Effector memory CD4-positive, alpha-beta T cell (primary cell): ENCODE measurements at places on chromosomes 5 and 9.

- no peak for DNase-seq
Observed at GRCh38 chr5:169577951-169578350, 5.6 kb upstream of the SPDL1 start.

DNA sequence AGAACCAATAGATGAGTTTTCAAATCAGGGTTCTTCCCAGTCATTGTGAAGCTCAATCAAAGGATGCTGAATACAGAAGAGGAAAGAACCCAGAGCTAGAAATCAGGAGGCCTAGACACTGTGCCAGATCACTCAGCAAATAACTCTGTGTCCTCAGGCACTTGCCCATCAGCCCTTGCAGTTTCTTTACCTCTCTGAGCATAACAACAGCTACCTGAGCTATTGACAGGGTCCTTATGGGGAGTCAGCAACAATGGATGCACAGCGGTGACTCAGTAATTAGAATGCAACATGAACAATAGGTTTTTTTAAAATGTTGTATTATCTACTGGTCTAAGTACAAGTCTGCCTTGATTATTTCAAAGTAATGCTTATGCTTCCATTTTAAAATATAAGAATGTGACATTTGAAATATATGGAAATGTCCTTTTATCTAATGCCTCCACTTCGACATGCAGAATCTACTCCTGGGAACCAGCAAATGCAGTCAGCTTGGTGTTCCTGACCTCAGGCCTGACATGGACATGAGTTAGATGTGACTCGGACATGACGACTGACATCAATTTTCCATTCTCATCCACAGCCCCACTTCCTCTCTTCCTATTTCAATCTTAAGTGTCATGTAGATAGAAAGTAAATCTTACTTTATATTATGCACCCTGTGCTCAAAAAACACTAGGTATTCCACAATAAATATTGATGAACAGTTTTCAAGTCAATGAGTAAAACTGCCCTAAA lies 155.0 kb downstream of the TLE1 start:
- DNase-seq, result no peak

DNA sequence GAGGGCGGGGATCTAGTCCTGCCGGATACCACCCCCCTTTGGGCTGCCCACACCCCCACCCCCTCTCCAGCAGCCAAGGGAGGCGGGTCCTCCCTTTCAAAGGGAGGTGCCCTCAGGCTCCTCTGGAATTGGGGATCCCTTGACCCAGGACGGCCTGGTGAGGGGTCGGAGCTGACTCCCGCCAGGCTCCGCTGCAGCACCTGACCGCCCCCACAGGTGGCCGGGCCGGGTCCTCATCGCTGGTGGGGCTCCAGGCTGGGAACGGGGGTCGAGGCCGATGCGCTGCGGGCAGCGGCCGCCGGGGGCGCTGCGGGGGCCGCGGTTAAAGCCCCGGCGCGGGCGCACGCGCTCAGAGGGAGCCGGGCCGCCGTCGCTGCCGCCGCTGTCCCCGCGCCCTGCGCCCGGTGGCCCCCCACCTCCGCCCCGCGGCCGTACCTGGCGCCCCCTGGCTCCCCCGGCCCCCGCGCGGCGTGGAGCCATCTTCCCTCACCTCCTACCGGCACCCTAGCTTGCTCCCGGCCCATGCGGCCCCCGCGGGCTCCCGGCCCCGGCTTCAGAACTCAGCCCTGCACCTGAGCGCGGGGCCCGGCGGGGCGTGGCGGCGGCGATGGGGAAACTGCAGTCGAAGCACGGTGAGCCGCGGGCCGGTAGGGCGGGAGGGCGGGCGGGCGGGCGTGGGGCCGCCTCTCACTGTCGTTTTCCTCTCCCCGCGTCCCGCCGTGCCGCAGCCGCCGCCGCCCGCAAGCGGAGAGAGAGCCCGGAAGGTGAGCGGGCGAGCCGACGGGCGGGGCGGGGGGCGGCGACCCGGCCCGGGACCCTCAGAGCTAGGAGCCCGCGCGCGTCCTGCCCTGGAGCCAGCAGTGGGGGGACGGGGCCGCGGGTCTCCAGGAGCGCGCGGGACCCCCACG lies at the start of gene NKD2:
NKD2 (plus strand) TSS at position 352 of the 908 bp plus-strand sequence; CDS start at position 608, 256 bp downstream.
- DNase-seq, result no peak

GRCh38 chr9:74887981-74888370 lies 255 bp upstream of the TRPM6 start:
- no peak for DNase-seq

GRCh38 chr9:35831040-35831439 lies 2.0 kb downstream of the TMEM8B start:
- DNase-seq, result no peak
